Dermis blood vessel endothelial cell (primary cell): ENCODE measurements at places on chromosomes 6 and 20. TPM values are rescaled to one million over a fixed set of nuclear protein-coding genes. Genes with fewer than 3 reads are reported as not detected.

The GHRH gene
- not detected in 2 replicates for total RNA-seq

The PLCB1 gene
- total RNA-seq = 18.0 and 19.6 TPM in 2 replicates

The BPIFB2 gene
- not detected in 2 replicates for total RNA-seq

The PIM1 gene
- 1.3 and 2.6 TPM in 2 replicates for total RNA-seq

The NECAB3 gene
- total RNA-seq = 10.2 and 12.4 TPM in 2 replicates

The TUBB gene
- total RNA-seq = 301 and 692 TPM in 2 replicates

The LPA gene
- total RNA-seq = not detected in 2 replicates

The CCDC170 gene
- not detected in 2 replicates for total RNA-seq
